Cortex of kidney (tissue), 1 donor: ENCODE measurements at places on chromosomes 4 and X.

DNA sequence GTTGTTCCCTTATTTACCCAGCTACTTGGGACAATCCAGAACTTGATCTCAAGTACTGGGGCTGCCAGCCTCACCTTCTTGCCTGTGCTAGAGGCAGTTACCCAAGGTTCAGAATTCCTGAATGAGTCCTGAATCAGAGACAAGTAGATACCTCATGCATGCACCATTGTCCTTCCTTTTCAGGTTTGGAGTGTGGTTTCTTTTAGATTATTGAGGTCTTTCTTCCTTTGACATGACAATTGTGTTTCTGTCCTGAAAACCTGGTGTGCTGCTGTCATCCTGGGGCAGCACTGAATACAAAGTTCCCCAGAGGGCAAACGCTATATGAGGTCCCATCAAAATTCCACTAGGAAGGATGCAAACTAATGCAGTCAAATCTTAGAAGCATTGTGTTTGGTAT is 3.5 kb downstream of the CXCL2 start:
- no peak for DNase-seq

- DNase-seq, result no peak
Observed at GRCh38 chr4:21139327-21139726, 439.1 kb downstream of the PACRGL start.

DNA sequence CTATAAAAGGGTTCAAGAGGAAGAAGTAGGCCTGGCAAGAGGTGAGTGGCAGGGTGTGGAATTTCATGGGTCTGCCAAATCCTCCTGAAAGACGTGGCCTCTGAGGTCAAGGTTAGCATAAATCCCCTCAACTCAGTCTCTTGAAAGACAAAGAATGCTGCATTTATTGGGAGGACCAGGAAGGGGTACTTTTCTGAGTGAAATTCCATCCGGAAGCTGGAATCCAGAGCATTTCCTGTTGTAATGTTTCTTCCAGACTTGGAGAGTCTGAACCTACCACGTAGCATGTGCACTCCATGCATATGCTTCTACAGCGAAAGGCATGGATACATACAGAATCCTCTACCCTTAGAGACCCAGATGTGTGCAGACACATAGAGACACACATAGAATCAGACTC is 13.4 kb upstream of the FGD1 start:
- no peak for DNase-seq

DNA sequence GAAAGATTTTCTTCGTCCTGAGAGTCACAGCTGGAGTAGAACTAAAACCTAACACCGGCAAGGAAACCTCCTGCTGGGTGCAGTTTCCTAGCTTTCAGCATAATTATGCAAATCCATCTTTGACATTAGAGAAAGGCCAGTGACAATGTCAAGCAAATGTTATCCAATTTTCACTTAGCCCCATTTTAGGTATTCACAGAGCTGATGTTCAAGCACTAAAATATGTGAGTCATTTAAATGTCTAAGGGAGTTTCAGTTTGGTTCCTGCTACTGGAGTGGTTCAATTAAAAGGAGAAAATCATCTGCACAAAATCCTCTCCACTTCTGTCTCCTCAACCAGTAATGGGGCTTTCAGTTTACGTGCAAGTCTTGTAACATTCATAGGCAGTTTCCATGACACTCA is 37.1 kb upstream of the AMOT start:
- no peak for DNase-seq

GRCh38 chrX:153366878-153367538 is 33.1 kb downstream of the ZNF275 start:
- no peak for DNase-seq

DNA sequence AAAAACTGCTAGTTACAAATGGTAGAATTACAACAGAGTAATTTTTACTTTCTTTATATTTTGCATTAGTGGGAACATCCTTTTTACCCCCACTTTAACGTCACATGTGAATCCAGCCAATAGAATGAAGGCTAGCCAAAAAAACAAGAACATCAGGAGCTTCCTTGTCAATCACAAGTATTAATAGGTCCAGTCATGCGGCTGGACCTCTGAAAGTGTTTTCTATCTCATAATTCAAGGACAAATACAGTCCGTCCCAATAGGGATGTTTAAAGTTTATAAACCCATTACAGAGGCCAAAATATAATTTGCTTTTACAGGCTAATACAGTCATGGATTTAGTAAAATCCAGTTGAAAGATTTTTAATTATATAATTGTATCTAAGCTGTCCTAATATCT is 110.7 kb downstream of the APBB2 start:
- DNase-seq, result no peak

DNA sequence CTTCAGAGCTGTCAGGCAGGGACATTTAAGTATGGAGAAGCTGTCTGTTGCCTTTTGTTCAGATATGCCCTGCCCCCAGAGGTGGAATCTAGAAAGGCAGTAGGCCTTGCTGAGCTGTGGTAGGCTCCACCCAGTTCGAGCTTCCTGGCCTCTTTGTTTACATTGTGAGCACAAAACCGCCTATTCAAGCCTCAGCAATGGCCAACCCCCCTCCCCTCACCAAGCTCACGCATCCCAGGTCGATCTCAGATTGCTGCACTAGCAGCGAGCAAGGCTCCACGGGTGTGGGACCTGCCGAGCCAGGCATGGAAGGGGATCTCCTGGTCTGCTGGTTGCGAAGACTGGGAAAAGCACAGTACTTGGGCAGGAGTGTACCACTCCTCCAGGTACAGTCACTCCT is 59.3 kb downstream of the ZNF674 start:
- no peak for DNase-seq

DNA sequence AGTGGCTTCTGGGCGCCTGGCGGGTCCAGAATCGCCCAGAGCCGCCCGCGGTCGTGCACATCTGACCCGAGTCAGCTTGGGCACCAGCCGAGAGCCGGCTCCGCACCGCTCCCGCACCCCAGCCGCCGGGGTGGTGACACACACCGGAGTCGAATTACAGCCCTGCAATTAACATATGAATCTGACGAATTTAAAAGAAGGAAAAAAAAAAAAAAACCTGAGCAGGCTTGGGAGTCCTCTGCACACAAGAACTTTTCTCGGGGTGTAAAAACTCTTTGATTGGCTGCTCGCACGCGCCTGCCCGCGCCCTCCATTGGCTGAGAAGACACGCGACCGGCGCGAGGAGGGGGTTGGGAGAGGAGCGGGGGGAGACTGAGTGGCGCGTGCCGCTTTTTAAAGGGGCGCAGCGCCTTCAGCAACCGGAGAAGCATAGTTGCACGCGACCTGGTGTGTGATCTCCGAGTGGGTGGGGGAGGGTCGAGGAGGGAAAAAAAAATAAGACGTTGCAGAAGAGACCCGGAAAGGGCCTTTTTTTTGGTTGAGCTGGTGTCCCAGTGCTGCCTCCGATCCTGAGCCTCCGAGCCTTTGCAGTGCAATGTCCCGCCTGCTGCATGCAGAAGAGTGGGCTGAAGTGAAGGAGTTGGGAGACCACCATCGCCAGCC is at the start of gene ATOH1:
Gene ATOH1, plus strand, starts transcription at position 422 of the 663 bp plus-strand sequence. Its CDS starts 174 bp downstream, at position 596.
- DNase-seq, result no peak

DNA sequence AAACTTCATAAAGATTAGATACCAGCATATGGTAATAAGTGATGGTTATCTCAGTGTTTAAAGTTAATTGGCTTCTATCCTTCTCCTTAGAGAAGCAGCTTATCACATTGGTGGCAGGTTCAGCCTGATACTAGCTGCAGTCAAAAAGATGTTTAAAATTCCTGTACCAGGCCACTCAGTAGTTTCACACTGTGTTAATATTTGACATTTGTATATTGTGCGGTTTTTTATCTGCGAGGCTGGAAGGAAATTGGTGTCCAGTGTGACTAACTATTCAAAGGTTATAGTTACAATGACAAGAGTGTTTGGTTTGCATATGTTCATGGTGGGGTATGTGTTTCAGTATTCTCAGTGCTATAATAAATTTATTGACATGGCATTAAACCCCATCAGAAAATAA is 27.5 kb upstream of the TBC1D8B start:
- no peak for DNase-seq

DNA sequence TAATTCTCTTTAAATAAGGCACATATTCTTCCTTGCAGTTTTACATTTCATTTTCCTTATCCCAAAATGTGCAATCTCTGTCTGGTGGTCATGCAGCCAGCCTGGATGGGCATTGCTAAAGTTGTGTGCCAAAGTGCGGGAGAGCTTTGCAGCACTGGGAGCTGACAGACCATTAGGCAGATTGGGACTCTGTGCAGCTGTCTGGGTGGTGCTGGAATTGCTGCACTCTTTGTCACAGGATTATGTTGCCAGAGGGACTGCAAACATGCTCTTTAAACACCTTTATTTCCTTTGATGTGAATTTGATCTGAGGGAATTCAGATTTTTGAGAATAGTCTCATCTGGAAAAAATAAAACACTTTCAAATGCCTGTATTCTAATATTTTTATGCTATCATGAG is 956.2 kb upstream of the DIAPH2 start:
- no peak for DNase-seq

DNA sequence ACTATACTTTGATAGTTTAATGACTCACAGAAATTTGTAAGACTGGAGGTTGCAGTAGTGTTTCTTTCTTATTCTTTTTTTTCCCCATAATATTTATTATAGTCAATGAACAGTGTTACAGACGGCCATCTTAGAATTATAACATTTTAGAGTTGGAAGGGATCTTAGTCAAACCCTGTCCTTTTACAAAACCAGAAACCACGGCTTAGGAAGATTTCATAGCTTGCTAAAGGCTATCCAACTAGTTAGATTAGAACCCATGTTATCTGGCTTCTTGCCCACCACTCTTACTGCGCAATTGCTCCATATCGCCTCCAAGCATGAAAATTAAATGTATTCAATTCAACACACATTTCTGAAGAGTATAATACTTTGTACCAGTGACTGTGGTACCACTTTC is 1.1 kb downstream of the XIAP start:
- no peak for DNase-seq

DNA sequence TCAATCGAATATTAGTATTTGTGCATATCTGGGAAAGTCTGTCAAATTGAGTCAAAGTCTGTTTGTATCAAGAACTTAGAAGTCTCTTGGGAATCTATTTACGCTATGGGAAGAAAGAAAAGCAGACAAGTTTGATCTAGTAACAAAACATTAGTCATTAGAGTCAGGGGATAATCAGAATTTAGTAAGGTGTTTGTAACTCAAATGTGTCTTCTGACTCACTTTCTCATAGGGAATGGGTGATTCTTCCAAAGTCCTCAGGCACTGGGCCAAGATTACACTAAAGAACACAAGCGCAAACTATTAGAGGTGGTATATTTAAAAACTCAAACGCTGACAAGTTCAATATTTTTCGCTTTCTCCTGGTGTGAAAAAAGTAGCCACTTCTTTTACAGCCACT is 926.5 kb downstream of the PDHA2 start:
- no peak for DNase-seq

DNA sequence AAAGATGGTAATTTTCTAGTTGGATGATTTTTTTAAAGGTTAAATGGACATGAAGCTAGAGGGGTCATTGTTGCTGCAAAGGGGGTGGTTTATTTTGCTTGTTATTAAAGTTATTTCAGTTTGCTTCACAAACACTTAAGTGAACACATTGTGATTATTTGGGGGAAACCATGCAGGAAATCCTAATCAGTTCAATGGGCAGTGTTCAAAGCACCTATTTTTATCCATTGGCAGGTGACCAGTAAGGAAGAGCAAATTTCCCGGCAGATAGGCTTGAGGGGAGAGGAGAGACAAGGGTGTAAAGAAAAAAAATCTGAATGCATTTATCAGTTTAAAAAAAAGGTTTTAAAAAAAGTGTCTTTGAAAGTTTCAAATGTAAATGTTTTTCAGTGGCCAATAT is 17.6 kb downstream of the GPR174 start:
- no peak for DNase-seq
